Stimulated activated CD8-positive, alpha-beta memory T cell treated with anti-CD3 and anti-CD28 coated beads, Interleukin-2, amount 100 ng/mL, for 1 hour (primary cell): ENCODE measurements at places on chromosomes 5 and 9.

- no peak for DNase-seq
Measured at GRCh38 chr5:2300421-2300820, 417.7 kb upstream of the IRX4 start.

DNA sequence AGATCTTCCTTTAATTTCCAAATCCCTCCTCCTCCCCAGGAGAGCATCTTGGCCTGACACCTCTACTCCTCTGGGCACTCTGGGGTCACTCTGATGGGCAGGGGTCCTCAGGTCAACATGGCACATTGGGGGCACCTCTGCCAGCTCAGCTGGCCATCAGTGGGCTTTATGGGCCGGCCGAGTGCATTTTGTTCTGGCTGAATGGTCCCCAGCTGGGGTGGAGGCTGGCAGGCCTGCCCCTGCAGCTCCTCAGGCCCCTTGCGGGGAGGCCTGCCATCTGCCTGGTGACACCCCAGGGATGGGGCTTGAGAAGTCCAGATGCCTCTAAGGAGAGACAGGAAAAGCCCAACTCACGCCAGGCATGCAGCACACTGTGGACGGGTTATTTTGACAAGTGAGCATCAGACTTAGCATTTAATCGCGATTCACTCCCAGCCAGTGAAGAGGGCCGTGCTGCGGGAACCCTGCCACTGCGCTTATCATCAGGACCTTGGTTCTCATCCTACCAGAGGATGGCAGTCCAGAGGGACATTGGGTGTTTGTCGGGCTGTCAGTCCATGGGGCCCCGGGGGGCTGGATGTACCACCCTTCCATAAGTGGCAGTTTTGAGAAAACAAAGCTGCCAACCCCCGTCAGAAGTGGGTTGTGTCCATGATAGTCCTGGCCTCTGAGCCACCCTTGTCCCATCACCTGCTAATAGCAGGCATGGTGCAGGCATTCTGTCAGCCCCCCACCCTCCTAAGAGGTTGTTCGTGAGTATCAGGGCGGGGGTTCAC, 21.7 kb downstream of the PHF2 start:
- no peak for DNase-seq

DNA sequence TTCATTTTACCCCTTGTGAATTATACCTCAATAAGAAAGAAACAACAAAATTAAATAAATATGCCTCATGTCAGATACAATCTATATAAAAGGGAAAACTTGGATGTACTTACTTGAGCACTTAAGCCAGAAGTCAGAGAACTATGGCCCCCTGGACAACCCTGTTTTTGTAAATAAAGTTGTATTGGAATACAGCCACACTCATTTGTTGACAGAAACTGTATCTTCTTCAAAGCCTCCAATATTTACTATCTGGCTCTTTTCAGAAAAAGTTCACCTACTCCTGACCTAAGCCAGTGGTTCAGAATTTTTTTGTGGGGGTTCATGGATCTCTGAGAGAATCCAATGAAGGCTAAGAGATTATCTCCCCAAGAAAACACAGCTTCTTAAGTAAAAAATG, 45.3 kb upstream of the RASEF start:
- DNase-seq: no peak

- DNase-seq: no peak
Measured at GRCh38 chr5:3226196-3226920, 369.3 kb upstream of the IRX1 start.

GRCh38 chr5:54678737-54679136, 161.2 kb downstream of the SNX18 start:
- no peak for DNase-seq

- DNase-seq: no peak
Measured at GRCh38 chr9:120410925-120411501, 169.0 kb downstream of the CDK5RAP2 start.

DNA sequence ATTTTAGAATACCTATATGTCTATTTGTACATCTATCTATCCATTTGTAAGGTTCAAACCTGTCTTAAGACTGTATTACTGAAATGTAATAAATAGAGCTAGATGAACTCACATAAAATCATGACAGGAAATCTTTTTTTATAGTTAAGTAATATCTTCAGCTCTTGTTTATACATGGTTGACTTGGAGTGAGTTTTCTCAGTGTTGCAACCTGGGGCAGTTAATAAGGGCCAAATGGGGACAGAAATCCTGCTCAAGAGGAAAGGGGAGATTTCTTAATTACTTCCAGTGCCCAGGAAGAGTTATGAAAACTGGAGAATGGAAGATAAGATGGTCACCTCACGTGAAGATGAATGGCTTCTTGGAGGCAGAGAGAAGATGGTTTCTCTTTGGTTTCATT, 265.1 kb upstream of the FBXL7 start:
- no peak for DNase-seq

GRCh38 chr5:68431186-68431585, 215.6 kb downstream of the PIK3R1 start:
- no peak for DNase-seq

GRCh38 chr5:7492371-7492770, 96.4 kb downstream of the ADCY2 start:
- no peak for DNase-seq
